ENCODE measurements at places on chromosomes 13 and 19.

DNA sequence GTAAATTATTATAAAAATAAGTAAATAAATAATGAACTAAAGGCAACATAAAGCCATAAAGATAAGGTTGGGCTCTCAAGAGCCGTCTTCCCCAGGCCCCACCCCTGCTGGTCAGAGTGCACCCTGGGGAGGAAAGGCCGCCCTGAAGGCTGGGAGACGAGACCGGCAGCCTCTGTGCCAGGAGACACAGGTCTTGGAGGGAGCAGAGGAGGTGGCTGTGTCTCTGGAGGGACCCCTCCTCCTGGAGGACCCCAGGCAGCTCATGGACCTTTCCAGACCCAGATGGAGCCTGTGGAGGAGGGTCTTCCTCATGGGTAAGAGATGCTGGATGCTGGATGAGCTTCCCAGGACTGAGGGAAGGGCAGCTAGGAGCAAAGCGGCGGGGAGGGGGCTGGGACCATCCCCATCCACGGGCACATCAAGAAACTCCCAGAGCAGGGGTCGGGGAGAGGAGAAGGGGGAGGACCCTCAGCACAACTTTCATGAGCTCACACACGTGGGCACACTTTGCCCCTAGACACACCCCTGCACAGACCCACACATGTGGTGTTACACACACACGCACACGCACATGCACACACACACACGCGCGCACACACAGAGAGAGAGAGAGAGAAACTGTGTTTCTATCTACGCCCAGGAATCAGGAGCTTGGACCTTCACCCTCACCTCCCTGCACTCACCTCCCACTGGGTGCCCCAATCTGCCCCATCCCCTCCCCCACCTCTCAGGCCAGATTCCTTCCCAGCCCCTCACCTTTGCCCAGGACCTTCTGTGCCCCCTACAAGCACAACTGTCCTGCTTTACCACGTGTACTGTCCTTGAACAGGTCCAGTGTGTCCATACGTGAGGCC is at the start of gene CEACAM18:
TSS of gene CEACAM18 (plus strand) at position 159 of the 854 bp plus-strand sequence.
- no peak for DNase-seq

DNA sequence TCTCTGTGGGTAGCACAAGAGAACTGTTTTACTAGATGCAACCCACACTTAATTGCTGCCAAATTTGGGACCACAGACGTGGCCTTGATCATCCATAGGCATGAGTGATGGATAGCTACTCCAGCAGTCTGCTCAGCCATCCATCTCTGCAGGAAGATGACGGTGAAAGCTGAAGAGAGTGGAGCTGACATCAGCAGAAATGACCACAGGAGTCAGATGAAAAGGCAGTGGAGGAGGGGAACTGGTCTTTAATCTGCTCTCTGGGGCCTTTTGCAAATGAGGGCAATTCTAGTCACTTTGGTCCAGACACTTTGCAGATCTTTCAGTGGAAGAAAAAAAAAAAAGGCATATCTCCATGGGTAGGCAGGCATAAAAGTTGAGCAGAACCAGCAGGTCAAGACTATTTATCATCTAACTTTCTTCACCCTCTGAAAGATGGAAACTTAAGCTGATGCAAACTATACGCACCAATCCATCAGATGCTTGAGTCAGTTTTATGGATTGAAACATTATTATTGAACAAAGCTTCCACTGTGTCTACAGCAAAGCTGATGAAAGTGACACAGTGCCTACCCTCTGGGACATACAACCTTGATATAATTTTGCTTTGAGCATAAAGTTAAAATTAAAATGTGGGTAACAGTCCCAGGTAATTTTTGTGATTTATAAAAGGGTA is 281.6 kb upstream of the OBI1 start:
- DNase-seq: no peak

- DNase-seq: no peak
Observed at GRCh38 chr19:58350871-58351557, 2.3 kb downstream of the A1BG start.

GRCh38 chr13:29143847-29144246 is 323.7 kb downstream of the MTUS2 start:
- DNase-seq: no peak

- no peak for DNase-seq
Observed at GRCh38 chr13:29509999-29510589, 85.4 kb downstream of the SLC7A1 start.

DNA sequence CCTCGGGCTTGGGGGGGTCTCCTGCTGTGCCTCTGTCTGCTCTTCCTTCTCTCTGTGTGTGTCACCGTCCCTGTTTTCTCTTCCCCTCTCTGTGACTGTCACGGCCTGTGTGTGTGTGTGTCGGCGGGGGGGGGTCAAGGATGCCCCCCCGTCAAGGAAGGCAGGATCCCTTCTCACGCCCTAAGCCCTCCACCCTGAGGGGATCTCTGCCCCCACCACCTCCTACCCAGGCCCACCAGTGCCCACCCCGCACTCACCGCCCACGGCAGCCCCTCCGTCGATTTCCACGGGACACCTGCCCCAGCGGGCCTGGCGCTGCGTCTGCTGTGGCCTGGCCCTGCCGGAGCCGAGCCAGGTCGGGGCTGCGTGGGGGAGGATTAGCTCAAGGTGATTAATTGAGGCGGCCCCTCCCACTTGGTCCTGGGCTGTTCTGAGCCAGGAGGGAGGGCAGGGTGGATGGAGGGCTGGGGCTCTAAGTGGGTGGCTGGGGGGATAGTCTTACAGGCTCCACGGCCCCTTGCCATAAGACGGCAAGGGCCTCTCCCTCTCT is at the start of gene RAX2:
TSS of gene RAX2 (minus strand) at position 323 of the 550 bp plus-strand sequence. CDS start 486 bp downstream, outside the sequence.
- DNase-seq: no peak
